ENCODE measurements at places on chromosomes 11 and 22. TPM values are rescaled to one million over a fixed set of nuclear protein-coding genes. Genes with fewer than 3 reads are reported as not detected.

Gene TREH
- polyA plus RNA-seq: 0.23 TPM

Gene IL10RA
- polyA plus RNA-seq: 3.9 TPM

Gene OR2AG1
- 0.04 TPM for polyA plus RNA-seq

Gene OR2D2
- not detected for polyA plus RNA-seq

DNA sequence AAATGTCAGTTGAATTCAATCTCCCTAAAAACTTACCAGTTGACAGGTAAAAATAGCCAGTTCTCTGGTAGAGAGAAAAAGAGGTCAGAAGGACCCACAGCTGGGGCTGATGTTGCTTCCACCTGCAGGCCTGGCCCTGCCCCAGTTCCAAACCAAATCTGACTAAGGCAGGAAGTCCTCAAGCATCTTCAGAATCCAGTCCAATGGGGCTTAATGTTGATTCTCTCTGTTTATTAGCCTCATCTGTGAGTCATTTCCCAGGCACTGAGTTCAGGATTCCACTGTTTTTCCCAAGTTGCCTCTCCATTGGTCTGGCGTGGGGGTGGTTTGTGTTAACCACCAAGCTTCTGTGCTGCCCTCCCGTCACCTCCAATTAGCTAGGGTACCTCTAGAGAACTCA lies 601.8 kb downstream of the INSC start:
- no peak overlapping the region for H3K27ac ChIP-seq
- peaks cover 18% of the 10 kb centered on the region for H3K4me1 ChIP-seq
- no peak overlapping the region for H3K4me3 ChIP-seq
- no peaks in the 10 kb centered on the region for H3K36me3 ChIP-seq

GRCh38 chr22:31846161-31847115 lies 92.6 kb downstream of the DEPDC5 start:
- no peaks in the 10 kb centered on the region for H3K4me1 ChIP-seq
- H3K27ac ChIP-seq: no peak overlapping the region
- H3K36me3 ChIP-seq: peaks cover 70% of the 10 kb centered on the region

- no peaks in the 10 kb centered on the region for H3K4me1 ChIP-seq
- DNase-seq: no peak
- no peaks in the 10 kb centered on the region for H3K36me3 ChIP-seq
- H3K27me3 ChIP-seq: no peaks in the 10 kb centered on the region
- H3K4me3 ChIP-seq: no peak overlapping the region
These were observed 175.6 kb upstream of the TENM4 start for GRCh38 chr11:79616392-79616851.

GRCh38 chr22:49372530-49373288 lies 455.0 kb downstream of the BRD1 start:
- H3K4me3 ChIP-seq: no peak overlapping the region
- no peak for DNase-seq
- H3K27me3 ChIP-seq: peaks cover 14% of the 10 kb centered on the region
- H3K27ac ChIP-seq: no peak overlapping the region

DNA sequence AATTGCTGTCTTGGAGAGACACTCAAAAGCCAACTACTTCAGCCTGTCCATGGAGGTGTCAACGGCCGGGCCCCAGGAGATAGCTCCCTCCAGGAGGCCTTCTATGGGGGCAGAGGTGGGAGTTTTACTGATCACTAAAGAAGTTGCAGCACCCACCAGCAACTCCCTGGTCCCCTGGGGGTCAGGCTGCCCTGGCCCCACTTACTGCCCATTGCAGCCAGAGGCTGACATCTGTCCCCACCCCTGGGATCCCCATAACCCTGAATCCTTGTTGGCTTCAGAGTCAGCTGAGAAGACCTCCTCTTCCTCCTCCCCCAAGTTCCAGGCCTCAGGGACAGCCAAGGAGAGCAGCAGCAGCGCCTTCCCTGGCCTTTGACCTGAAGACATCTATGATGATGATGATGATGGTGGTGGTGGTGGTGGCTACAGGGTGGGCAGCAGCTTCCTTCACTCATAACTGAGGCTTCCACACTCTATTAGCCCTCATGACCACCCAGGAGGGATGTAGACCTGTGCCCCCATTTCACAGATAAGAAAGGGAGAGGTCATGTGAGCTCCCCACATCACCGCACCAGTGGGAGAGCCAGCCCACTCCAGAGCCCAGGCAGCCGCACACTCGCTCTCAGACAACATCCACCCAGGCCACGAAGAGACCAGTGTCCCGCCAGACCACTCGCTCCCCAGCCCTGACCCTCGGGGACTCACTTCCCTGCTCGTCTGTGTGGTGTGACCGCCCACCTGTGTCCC lies 43.8 kb upstream of the FGF3 start:
- H3K27ac ChIP-seq: no peak overlapping the region
- H3K36me3 ChIP-seq: no peaks in the 10 kb centered on the region
- H3K27me3 ChIP-seq: peaks cover 26% of the 10 kb centered on the region
- DNase-seq: no peak

- H3K36me3 ChIP-seq: no peaks in the 10 kb centered on the region
- H3K27me3 ChIP-seq: no peaks in the 10 kb centered on the region
- H3K4me1 ChIP-seq: peaks cover 2% of the 10 kb centered on the region
- DNase-seq: no peak
- no peak overlapping the region for H3K27ac ChIP-seq
These were observed 260.4 kb upstream of the ARHGAP20 start for GRCh38 chr11:110972640-110973039.

DNA sequence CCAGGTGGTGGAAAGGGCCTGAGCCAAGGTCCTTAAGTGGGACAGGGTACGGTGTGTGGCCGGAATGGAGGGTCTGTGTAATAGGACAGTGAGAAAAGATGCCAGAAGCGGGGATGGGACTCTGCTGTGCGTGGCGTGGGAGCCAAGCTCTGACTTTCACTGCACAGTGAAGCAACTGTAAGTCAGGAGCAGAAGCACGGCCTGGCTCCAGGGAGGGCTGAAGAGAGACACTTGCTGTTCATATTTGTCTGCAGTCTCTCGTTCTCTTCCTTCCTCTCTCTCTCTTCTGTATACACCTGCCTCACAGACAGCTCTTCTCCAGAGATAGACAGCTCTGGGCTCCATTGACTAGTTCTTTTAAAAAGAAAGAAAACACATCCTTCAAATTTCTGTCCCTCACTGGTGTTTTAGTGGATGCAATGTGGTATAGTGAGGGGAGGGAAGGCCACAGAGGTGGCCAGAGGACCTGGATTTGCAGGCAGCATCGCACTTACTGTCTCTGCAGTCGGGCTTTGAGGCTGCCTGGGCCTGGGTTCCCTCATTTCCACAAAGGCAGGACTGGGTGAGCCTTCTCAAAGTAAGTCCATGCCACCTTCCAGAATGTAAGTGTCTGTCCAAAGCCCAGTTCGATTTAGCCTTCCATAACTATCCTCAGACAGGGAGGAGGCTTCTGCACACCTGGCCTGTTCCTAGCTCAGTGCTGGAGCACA lies 2.1 kb downstream of the IL17RA start:
- peaks cover 8% of the 10 kb centered on the region for H3K4me1 ChIP-seq
- H3K27ac ChIP-seq: no peak overlapping the region
- no peak overlapping the region for H3K4me3 ChIP-seq
- DNase-seq: no peak
- H3K27me3 ChIP-seq: peaks cover 24% of the 10 kb centered on the region
